Stimulated activated CD4-positive, alpha-beta T cell treated with anti-CD3 and anti-CD28 coated beads, Interleukin-4, amount 100 ng/mL, for 48 hours (primary cell): ENCODE measurements at places on chromosomes 5 and 9.

DNA sequence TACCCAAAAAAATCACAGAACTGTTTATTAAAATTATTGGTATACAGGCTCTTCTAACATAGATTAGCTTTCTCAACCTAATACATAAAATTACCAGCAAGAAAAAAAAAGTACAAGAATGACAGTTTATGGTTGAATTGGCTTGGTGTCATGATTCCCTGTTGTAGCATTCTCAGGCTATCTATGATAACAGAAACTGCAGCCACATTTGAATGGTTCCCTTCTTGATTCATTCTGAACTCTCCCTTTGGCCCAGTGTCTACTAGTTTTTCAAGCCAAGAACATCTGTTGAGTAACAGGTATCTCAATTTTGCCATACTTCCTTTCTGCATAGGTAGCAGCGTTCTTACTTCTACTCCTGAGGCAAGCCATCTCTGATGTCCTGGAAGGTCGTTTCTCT, 3.0 kb downstream of the SPIN1 start:
- no peak for DNase-seq

DNA sequence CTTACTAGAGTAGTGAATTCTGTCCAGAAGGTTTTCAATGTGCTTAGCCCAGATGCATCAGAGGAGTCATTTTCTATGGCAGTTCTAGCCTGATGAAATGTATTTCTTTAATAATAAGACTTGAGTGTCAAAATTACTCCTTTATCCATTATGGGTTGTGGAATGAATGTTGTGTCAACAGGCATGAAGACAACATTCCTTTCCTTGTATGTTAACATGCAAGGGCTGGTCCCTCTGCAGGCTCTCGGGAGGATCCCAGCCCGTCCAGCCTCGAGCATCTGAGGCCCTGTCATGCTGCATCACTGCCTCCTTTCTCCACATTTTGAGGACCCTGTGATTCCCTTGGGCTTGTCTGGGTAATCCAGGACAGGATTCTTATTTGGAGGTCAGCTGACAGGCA, 42.9 kb upstream of the FAM120AOS start:
- DNase-seq: no peak

GRCh38 chr9:125685167-125685566, 21.8 kb downstream of the MAPKAP1 start:
- DNase-seq: no peak

- DNase-seq: no peak
Measured at GRCh38 chr9:79346350-79347020, 225.3 kb upstream of the TLE4 start.

- DNase-seq: no peak
Measured at GRCh38 chr5:76696251-76696650, 19.7 kb upstream of the F2R start.

DNA sequence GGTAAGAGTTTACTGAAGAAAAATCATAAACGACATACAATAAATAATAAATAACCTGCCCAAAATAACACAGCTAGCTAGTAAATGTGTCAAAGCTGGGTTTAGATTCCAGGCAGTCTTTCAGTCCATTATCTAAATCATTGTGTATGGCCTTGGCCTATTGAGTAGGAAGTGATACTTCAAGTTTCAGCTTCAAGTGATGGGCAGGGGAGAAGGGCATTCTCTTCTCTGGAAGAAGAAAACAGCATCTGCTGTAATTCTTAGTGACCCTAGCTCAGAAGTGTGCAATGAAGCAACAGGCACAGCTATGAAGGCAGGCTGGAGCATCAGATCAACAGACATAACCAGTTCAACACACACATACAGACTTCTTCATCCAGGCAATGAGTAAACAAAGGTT, 42.5 kb downstream of the FNIP1 start:
- no peak for DNase-seq

- no peak for DNase-seq
Measured at GRCh38 chr9:82810915-82811314, 252.0 kb downstream of the RASEF start.

DNA sequence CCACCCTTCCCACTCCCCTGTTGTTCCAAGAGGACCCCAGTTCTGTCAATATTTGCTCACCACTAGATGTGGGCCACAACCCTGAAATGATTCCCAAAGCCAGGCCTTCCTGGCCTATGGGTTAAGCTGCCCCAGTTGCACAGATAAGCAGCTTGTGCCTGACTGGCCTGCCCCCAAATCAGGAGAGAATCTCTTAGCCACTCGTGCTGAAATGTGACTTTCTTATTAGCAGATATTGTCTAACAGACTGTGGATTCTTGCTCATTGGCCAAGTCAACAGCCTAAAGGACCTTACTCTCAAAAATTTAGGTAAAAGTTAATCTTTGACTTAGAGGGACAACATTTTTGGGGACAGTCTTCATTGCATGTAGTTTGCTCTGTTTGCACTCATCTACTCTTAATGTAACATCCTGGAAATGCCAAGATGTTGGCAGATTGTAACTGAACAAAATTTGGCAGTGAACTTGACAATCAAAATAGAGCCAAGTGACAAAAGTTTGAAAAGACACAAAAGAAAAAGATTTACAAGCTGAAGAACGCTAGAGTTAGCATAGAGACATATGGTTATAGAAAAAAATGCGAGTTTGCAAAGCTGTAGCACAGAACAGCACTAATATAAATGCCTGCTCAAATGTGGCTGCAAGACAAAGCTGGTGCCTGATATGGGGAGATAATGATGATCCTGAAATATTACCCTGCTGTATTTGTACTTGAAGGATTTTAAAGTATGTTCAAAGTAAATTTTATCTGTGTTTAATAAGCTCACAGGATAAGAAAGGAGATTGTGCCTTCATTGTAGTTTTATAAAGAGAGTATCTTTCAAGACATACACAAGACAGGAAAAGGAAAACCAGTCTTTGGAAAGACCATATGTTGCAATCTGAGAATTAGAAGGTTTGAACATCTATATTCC, 29.0 kb upstream of the FSD1L start:
- DNase-seq: no peak

- DNase-seq: no peak
Measured at GRCh38 chr5:2783223-2783622, 31.7 kb upstream of the IRX2 start.

GRCh38 chr5:153496835-153497234, 6.4 kb downstream of the GRIA1 start:
- DNase-seq: no peak

DNA sequence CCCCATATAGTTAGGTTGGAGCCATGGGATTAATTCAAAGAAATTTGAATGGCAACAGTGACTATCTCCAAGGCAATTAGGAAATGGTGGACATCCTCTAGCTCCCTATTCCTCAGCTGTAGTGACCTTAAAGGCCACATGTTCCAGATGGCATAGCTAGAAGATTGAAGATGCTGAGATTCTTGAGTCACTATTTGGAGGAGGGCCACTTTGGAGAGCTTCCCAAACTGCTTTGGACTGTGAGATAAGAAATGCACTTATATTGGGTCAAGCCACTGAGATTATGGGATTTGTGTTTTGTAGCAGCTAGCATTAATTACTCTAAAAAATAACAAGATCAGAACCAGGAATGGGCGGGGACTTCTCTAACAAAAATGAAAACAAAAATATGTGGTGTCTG, 636.2 kb upstream of the CCNG1 start:
- no peak for DNase-seq
